ACHN (cell line): ENCODE measurements at places on chromosomes 6 and 20.
A peak's percentile ranks its signal among the peaks of the same experiment; 100 is the strongest.

GRCh38 chr6:137799950-137800568 is 67.0 kb upstream of the TNFAIP3 start:
- peak; percentile 62 for DNase-seq

DNA sequence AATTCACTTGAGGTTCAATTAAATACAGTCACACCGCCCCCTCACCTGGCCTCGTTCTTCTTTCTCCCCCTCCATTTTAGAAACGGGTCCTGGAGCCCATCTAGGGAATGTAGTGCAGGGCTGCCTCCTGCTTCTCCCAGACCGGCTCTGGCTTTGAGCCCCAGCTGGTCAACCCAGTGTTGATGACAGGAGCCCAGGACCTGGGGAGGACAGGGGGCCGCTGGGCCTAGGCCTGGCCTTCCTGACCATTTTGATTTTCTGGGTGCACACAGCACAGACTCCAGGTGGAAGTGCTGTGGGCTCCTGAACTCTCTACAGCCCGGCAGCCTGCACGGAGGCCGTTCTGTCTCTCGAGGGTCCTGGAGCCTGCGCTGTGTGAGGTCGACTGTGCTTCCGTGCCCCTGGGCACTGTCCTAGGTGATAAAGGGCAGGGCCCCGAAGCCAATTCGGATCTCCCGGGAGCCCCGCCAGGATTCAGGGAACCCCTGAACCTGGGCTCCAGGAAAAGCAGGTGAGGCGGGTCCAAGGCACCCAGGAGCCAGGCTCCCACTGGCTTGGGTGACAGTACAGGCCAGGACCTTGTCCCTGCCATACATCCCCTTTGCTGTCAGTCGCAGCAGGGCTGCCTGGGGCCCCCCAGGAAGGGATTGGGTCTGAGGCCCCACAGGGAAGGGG is 23.3 kb downstream of the NPEPL1 start:
- DNase-seq, result no peak

- DNase-seq, result no peak
Observed at GRCh38 chr20:41537865-41538264, 80.3 kb downstream of the CHD6 start.

DNA sequence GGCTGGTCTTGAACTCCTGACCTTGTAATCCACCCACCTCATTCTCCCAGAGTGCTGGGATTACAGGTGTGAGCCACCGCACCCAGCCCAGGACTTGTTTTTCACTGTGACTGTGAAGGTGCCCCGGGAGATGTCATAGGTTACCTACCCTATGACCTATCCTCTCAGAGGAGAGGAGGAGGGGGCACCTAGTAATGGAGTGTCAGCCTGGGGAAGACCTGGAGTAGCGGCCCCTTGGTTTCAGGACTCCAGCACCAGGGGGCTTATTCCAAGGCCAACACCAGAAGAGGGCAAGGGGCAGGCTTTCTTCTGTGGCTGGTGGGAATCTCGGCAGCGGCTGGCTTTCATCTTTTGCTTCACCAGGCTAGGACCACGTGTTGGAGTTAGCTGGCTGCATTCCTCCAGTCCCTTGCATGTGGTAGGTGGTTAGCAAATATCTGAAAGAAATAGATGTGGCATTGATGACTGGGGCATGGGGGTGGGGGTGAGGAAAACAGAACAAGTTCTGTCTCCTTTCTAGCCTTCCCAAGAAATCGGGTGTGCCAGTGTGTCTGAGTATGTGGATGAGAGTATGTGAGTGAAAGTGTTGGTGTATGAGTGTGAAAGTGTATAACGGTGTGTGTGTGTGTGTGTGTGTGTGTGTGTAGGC is 7.9 kb upstream of the ITPR3 start:
- DNase-seq, result peak; percentile 86

DNA sequence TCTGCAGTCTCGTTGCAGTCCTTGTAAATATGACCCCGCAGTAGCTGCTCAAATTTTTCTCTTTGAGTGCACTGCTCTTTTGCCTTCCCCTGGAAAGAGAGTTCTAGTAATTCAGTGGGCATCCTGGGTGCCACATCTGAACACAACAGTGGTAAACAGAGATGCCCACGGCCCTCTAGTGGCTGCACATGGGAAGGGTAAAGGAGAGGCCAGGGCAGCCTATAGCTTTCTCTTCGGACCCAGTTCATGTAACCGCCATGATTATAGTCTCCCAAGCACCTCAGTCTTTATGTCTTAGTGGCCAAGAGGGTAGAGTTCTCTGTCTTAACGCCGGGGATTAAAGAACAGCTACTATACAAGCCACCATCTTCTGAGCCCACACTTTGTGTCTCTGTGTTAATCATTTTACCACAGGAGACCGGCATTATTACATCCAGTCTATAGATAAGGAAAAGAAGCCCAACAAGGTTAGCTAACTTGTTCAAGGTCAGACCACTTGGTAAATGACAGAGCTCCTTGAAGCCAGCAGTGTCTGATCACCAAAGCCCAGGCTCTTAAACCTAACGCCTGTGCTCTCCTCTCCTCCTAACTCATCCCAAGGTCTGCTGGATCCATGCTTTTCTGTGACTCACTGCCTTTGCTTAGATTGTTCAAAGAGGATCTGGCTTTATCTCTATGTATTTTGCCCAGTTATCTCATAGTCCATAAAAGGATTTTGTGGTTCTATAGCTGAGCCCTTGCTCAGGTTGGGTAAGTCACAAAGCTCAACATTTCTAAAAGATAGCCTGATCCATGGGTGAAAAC is 81.8 kb downstream of the ISM1 start:
- DNase-seq, result peak; percentile 32
